Neuronal stem cell (in vitro differentiated cells): ENCODE measurements at places on chromosomes 16 and 17.

GRCh38 chr17:82458885-82459424 is 414 bp downstream of the NARF start:
- DNase-seq = no peak

- DNase-seq = no peak
Observed at GRCh38 chr17:81537343-81537855, 9.2 kb downstream of the FSCN2 start.

GRCh38 chr16:57624044-57624688 is 4.3 kb upstream of the ADGRG1 start:
- DNase-seq = no peak

GRCh38 chr17:43734376-43734775 is 24.2 kb downstream of the SOST start:
- DNase-seq = no peak

- no peak for DNase-seq
Observed at GRCh38 chr16:64933885-64934284, 188.0 kb downstream of the CDH11 start.

- DNase-seq = no peak
Observed at GRCh38 chr16:30721606-30722005, 22.6 kb downstream of the SRCAP start.

DNA sequence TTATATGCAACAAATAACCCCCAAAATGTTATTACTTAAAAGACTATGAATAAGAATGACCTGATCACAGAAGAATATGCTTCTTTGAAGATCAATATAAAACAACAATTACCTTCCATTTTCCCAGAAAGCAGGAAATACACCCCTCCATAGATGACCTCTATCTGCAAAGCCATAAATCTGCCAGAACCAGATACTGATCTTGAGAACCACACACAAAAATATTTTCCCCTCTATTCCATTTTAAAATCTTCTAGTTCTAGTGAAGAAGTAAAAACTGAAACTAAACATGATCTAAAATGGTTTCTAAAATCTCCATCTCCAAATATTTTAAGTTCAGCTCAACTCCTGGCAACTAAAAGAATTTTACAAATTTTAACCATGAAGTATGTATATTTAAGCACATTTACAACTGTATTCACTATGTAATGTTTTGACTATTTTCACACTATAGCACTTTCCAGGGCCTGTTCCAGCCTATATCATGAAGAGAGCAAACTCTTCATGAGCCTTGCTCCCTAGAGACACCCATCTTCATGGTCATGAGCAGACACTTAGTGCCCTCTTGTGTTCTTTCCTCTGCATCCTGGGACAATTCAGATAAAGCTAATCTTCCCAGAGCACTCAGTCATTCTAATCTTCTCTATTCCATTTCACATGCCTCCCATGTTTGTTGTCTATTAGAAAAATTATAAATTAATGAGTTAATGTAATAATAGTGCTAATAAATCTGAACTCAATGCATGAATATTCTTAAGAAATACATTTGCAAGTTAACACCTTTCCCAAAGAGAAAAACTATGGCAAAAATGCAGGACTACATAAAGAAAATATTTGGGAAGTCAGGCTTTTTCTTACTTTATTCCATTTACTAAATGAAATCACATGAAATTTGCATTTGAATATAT is 87.0 kb downstream of the HELZ start:
- DNase-seq = no peak

- no peak for DNase-seq
Observed at GRCh38 chr16:1708768-1709180, 2.8 kb downstream of the MAPK8IP3 start.

DNA sequence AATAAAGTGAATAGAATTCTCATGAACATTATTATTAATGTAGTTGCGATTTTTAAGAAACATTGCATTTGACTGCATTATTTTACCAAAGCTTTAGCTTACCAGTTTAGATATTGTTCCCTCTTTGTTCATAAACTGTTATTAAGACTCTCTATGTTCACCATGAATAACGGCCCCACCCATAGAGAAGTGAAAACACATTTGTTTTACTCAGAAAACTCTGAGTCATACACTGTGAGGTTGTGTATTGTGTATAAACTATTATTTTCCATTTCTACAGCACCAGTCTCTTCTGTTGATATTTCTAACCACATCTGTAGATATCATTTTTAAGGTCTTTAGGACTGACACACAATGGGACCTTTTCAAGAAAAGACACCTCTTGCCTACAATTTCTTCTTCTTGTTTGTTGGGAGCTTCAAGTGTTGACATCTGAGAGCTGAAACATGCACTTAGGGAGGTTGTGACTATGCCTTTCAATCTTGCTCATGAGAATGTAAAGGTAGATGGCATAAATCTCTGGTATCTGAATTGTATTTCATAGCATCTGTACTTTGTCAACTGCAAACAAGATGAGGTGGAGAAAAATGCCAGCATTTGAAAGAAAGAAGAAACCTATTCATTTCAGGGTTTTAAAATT is 252.9 kb upstream of the CDH8 start:
- no peak for DNase-seq

DNA sequence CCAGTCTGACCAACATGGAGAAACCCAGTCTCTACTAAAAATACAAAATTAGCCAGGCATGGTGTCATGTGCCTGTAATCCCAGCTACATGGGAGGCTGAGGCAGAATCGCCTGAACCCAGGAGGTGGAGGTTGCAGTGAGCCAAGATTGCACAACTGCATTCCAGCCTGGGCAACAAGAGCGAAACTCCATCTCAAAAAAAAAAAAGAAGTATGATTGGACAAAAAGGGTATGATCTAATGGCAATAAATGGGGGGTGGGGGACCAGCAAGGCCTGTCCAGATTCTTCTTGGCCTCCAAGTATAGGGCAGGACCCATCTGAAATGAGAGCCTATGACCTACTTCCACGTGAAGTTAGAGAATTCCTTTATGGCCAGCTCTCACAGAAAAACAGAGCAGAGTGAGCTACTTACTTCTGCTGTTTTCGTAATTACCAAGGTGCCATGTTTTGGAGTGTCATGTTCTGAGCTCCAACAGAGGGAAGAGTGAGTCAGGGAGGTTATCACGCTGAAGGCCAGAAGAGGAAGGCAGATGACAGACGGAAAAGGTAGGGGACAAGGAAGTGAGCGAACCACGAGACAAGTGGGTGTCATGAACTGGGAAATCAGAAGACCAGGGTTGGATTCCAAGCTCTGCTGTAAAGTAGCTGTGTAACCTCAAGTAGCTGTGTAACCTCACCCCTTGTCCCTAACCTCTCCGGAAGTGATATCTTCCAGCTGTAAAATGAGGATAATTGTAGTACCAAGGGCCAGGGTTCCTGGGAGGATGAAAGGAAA is 3.6 kb upstream of the ZMYND15 start:
- no peak for DNase-seq

DNA sequence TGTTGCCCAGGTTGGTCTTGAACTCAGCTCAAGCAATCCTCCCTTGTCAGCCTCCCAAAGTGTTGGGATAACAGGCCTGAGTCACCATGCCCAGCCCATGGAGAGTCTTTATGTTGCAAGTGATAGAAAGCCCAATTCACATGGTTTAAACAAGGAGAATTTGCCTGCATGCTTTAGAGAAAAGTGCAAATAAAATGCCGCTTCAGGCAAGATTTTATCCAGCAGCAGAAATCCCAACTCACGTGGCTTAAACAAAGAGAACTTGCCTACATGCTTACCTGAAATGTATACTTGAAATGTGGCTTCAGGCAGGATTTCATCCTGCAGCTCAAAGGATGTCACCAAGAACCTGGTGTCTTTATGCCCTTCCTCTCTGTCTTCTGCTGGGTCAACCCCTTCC is 28.8 kb upstream of the XYLT2 start:
- no peak for DNase-seq

DNA sequence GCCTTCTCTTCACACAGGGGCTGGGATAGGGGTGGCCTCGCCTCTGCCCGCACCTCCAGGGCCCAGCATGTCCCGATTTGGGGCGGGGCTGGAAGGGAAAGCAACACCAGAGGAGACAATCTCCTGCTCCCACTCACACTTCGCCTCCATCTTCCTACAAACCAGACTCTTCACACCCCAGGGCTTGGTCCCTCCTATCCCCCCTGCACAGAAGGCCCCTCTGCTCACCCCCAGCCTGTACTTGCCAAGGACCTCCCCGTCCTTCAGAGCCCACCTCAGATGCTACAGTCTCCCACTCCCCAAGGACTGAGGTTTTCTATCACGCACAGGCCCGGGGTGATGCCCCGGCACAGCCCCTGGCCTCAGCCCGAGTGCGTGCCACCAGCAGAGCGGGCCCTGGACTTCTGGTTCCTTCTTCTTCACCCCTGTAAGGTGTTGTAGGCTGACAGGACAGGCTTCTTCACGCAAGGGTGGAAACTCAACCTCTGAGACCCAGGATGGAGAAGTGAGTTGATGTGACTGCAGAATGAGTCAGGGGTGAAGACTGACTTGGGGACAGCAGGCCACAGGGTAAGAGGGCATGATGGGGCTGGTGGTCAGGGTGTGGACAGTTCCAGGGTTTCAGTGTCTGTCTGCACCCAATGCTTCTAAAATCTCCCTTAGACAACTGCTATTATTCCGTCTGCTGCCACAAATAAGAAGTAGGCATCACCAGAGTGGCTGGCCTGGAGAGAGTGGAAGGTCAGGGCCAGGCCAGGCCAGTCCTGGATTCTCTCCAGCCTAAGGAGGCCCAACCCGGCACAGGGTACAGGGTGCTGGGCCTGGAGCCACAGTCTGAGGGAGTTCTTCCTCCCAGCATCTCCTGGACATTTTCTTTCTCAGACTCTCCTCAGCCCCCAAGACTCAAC is 2.5 kb downstream of the ITGAE start:
- DNase-seq = no peak

GRCh38 chr16:59478838-59479237 is 744.7 kb upstream of the GOT2 start:
- DNase-seq = no peak

DNA sequence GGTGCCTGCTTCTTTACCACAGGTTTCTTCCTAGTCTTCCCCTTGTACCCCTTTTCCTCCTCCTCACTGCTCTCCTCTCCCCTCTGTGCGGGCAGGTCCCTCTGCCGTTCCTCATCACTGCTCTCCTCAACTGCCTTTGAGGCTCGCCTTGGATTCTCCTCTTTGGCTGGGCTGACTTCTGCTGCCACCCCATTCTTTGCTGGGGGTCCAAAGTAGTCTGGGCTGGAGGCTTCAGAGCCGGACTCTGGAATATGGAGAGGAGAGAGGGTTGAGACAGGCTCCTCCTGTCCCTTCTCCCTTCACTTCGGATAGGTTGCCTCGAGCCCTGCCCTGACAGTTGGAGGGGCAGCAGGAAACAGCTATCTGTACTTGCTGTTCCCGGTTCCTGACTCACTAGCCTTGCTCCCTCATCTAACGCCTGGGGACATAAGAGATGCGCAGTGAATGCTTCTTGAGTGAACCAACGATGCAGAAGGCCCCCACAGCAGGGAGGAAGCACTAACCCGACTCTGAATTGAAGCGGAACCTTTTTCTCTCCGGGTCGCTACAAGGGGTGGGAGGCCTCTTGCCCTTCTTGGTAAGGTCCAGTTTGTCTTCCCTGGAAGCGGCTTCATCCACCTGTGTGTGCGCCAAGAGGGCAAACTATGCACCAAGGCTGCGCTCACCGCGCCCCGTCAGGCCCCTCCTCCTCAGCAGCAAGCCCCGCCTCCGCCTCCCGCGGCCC is 655 bp downstream of the HIRIP3 start:
- no peak for DNase-seq

DNA sequence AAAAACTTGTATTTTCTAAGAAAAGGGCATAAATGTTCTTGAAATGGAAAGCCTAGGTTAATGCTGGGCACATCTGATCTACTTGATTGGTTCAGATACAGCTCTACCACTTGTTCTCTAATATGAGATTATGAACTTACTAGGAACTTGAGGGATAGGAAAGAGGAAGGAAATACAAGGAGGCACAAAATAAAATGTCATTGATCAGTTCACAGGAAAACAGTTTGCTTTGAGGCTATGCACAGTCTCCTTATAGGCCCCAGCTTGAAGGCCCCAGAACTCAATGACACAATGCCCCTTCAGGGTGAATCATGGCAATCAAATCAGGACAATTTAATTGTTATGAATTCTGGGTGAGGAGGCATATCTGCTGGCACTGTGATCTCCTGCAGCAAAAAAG is 27.1 kb downstream of the NXPH3 start:
- DNase-seq = no peak

DNA sequence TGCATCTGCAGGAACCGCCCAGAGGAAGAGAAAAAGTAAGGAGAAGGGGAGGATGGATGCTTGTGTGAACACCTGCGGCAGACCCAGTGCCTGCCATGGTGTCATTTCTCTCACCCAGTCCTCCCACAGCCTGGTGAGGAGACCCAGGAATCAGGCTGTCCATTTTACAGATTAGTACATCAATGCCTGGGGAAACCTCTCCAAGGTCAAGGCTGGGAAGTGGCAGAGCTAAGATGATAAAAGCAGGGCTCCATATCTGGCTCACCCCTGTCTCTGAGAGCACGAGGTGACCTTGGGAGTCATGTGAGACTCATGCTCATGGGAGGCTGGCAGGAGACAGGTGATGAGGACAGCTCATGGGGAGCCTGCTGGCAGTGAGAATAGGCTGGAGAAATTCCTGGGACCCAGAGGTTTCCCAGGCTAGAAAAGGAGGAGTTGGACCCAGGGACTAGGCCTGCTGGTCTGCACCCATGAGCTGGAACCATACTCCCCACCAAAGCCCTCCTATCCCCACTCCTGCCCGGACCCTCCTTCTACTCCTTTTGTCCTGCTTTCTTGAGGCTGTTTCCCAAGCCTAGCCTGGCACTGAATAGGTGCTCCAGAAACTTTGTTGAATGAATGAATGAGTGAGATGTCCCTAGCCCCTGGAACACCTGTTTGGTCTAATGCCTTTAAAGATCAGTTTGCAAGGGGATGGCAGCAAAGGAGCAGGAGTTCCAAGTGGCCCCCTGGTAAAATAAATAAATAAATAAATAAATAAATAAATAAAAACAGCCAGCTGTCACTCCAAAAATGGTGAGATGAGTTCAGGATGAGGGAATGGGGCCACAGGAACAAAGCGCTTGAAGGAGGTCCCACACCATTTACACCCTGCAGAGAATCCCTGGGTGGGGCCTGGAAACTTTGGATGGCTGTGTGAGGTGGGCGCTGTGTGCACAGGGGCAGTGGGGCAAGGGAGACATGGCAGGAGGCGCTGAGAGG is 1.6 kb downstream of the ZNF629 start:
- no peak for DNase-seq

DNA sequence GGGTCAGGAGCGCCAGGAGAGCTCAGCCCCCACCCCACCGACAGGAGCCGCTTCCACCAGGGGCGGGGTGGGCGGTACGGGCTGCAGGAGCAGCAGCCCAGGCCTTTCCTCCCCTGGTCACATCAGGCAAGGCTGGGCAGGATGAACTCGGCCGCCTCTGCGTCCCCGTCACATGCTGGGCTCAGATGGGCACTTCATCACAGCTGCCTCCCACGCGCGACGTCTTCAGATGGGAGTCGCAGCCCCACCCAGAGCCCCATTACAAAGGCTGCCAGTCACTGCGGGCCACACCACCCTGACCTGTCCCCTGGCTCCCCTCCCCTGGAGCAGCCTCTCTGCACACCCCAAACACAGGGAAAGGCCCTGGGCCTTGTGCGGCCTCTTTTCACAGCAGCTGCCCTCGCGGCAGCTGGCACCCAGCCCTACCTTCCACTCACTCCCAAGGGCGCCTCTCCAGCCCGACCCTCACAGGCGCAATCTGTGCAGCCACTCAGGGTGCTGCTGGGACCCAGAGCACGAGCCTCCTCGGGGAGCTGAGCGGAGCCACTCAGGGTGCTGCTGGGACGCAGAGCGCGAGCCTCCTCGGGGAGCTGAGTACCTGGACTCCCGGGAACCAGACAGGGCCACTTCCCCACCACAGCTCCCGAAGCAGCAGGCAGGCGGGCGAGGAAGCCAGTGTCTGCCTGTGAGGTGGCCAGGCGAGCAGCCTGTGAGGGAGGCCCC is 4.7 kb downstream of the ZNF598 start:
- DNase-seq = no peak

GRCh38 chr17:19554393-19554792 is 20.7 kb downstream of the SLC47A1 start:
- no peak for DNase-seq
